Naive thymus-derived CD4-positive, alpha-beta T cell (primary cell): ENCODE measurements at places on chromosomes 6 and 20.

- DNase-seq: no peak
These were observed 34.7 kb downstream of the EZR start for GRCh38 chr6:158784505-158784904.

- no peak for DNase-seq
These were observed 126.9 kb downstream of the LAMA2 start for GRCh38 chr6:129009851-129010250.

- DNase-seq: no peak
These were observed 8.4 kb downstream of the TEAD3 start for GRCh38 chr6:35488517-35488862.

DNA sequence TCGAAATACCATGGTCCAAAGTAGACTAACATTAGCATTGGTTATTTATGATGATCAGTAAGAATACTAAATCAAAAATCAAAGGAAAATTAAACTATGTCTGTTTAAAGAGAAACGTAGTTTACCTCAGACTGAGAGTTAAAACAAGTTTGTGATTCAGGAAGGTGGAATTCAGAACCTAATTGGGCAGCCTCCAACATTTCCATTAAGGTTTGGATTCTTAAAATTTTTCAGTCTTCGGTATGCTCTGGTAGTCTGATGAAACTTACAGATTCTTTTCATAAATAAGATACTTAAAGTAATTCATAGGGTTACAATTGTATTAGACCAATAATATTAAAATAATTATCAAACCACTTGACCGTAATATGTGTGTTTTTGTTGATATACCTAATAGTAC, 18.6 kb downstream of the HFE start:
- DNase-seq: no peak

GRCh38 chr6:127073222-127073621, 45.2 kb upstream of the RSPO3 start:
- no peak for DNase-seq

GRCh38 chr6:113696960-113697359, 160.2 kb upstream of the MARCKS start:
- no peak for DNase-seq

GRCh38 chr20:42703744-42704143, 486.0 kb downstream of the PTPRT start:
- no peak for DNase-seq

GRCh38 chr6:40371621-40372020, 215.5 kb downstream of the LRFN2 start:
- DNase-seq: no peak

GRCh38 chr20:5153612-5154542, 27.1 kb downstream of the CDS2 start:
- no peak for DNase-seq

DNA sequence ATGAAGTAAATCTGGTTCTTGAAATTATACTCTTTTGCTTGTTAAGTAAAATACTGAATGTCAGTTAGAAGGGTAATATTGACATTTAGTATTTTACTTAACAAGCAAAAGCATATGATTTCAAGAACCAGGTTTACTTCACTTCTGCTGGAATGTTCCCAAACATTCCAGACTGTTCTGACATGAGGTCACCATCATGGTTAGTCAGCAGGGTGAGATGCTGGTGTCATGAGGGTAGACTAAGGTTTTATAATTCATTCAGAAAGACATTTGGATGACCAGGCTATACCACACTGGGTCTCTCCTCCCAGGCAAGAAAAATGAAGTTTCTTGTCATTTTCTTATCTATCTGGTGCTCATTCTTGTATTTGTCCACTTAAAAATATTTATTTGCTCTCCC, 414.4 kb upstream of the MMS22L start:
- DNase-seq: no peak

GRCh38 chr6:67818322-67818721, 816.8 kb upstream of the ADGRB3 start:
- DNase-seq: no peak

DNA sequence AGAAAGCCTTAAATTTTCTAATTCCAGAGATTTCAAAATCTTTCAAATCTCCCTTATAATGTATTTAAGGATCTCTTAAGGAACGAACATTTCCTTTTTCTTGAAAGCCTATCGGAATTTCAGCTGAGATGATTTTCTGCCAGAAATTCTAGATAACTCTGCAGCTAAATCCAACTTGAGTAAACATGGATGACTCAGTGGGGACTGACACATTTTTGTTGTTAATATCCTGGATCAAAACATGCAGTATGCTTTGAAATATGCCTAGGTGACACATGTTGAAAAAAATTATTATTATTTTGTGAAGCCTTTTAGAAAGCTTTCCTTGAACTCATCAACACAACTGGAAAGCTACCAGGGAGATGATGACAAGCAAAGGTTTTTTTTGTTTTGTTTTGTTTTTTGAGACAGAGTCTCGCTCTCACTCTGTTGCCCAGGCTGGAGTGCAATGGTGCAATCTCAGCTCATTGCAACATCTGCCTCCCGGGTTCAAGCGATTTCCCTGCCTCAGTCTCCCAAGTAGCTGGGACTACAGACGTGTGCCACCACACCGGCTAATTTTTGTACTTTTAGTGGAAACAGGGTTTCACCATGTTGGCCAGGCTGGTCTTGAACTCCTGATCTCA, 140.1 kb upstream of the SNX9 start:
- no peak for DNase-seq

DNA sequence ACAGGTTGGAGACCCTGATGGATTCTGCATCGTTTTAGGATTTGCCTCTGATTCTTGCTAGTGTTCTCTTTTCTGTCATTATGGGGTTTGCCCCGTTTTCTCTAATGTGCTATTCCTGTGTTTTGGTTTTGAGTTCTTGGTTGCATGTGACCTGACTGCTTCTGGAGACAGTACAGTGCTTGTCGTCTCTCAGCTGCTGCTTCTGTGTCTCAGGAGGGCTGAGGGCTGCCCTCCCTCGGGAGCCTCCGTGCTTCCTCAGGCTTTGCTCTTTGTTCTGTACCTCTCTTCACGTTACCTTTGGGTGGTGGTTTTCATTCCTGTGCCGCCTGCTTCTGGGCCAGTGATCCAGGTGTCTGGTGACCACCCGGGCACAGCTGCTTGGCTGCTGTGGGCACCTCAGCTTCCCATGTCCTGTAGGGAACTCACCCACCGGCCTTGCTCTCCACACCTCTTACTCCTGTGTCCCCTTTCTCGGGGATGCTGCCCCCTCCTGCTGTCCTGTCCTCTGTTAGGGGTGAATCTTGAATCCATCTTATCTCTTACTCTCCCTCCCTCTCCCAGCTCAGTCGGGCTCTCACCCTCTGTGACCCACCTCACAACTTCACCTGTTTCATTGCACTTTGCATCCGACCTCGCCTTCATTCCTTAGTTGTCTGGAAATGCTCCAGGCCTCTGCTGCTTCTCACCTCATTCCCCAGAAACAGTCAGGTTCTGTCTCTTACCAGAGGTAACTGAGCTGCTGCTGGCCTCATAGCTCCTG, 33.2 kb downstream of the PANK2 start:
- DNase-seq: no peak

GRCh38 chr20:38843346-38843745, 37.8 kb downstream of the PPP1R16B start:
- DNase-seq: no peak

DNA sequence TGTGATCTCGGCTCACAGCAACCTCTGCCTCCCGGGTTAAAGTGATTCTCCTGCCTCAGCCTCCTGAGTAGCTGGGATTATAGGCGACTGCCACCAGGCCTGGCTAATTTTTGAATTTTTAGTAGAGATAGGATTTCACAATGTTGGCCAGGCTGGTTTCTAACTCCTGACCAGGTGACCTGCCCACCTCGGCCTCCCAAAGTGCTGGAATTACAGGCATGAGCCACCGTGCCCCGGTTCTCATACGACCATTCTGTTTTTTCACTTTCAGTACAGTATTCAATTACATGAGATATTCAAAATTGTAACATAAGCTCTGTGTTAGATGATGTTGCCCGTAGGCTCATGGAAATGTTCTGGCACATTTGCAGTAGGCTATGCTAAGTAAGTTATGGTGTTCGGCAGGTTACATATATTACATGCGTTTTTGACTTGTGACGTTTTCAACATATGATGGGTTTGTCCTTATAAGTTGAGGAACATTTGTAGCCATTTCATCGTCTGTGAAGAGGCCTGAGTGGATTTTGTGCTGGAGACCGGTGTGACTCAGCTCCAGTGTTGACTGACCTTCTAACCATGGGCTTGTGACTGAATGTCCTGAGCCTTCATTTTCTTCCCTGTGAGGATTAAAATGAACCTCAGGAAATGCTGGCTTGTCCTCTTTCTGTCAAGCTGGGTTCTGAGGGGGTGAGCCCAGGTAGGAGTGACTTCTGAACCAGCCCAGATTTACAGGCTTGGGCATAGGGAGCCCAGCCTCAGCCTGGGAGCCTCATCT, 12.2 kb downstream of the PPARD start:
- DNase-seq: no peak

- no peak for DNase-seq
These were observed 85.3 kb downstream of the PTPN1 start for GRCh38 chr20:50595433-50595895.

- DNase-seq: no peak
These were observed 1097.0 kb upstream of the ADGRB3 start for GRCh38 chr6:67538032-67538431.

DNA sequence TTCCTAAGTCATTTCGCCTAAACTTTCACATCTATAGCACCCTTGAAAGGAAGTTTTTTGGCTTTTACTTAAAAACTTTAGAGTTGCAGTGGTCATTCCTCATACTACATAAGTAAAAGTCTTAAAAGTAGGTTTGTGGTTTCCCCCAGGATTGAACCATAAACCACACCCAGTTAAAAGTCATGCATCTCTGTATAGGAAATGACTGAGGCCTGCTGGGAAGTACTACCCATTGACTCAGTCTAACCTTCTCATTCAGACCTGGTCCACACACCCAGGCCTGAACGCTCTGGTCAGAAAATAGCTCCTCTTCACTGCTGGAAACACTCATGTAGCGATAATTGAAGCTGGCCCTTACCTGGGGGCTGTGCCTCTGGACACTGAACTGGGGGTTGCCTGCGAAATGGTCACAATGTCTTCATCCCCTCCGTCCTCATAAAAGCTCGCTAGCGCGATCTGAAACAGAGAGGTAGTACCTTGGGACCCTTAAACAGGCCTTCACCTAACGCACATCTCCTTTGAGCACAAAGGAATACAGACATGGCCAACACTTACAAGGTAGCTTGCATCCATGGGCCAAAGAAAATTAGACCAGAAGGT, 2.6 kb downstream of the NSFL1C start:
- no peak for DNase-seq

DNA sequence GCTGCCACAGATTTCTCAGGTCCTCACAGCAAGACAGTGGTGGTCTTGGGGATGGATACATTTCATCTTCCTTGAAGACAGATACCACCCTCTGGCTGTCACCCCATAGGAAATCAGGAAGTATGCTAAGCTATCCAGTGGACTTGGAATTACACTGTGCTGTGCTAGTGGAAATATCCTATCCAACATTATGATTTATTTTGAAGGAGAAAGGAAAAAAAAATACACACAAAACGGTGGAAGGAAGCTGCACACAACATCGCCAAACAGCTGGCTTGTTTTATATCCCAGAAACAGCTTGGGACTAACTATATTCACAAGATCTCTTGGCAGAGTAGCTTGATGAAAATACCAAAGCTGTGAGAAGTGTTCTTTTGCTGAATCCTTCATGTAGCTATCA, 257.6 kb downstream of the LAMA2 start:
- no peak for DNase-seq
